ENCODE measurements at places on chromosomes 2 and 18.
A peak's percentile ranks its signal among the peaks of the same experiment; 100 is the strongest.

DNA sequence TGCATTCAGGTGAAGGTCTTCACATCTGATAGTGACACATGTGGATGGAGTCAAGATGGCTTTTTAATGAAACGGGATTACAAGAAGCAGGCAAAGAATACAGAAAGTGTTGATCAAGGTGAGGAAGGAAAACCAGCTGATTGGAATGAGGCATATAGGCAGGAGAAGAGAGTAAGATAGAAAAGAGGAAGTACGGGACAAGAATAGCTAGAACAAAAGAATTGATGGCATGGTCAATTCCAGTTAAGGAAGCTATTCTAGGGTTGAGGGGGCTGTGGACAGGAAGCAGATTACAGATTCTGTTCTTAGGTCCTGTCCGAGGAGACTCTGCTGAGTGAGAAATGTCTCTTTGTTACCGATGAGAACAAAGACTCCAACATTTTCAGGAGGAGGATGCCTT, 13.2 kb upstream of the NCK2 start:
- DNase-seq: no peak

DNA sequence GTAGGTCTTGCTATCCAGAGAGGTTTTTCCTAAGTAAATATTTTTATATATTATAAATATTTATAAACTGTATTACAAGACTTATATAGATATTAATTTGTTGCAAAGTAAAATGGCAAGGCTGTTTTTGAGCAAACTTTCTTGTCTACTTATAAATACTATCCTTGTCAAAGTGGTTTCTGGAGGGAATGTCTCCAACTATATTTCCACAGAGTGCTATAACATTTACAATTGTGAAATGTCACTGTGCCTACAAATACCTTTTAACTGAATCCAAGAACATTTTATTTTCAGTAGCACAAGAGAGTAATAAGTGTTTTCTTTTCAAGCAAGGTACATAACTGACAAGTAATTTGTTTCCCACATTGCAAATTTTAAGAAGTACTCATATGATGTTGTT, 256.8 kb downstream of the ZNF385B start:
- DNase-seq: no peak

DNA sequence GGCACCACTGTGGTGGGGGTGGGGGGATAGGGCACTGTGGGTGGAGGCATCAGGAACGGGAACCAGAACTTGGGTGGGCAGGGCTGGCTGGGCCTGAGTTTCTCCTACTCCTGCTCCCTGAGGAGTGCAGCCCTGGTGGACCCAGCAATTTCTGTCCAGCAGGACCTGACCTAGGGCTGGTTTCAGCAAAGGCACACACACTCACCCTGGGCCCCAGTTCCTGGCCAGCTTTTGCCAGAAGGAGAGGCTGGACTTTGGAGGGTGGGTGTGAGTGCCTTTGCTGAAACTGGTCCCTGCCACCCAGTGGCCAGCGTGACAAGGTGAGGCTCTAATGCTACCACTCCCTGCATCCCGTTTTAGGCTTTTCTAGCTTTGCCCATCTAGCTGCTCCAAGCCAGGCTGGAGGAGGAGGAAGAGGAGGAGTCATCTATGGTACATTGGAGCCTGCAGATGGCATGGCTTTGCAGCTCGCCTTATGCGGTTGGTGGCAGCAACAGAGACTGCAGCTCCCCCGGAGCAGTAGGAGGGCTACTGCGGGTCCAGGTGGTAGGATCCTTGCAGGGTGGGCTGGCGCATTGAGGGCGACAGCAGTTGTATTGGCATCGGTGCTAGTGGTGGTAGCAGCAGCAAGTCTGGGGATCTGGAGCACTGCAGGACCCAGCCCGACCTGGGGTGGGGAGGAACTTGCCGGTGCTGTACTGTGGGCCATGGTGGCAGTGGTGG, 40.4 kb upstream of the IMP4 start:
- no peak for DNase-seq

DNA sequence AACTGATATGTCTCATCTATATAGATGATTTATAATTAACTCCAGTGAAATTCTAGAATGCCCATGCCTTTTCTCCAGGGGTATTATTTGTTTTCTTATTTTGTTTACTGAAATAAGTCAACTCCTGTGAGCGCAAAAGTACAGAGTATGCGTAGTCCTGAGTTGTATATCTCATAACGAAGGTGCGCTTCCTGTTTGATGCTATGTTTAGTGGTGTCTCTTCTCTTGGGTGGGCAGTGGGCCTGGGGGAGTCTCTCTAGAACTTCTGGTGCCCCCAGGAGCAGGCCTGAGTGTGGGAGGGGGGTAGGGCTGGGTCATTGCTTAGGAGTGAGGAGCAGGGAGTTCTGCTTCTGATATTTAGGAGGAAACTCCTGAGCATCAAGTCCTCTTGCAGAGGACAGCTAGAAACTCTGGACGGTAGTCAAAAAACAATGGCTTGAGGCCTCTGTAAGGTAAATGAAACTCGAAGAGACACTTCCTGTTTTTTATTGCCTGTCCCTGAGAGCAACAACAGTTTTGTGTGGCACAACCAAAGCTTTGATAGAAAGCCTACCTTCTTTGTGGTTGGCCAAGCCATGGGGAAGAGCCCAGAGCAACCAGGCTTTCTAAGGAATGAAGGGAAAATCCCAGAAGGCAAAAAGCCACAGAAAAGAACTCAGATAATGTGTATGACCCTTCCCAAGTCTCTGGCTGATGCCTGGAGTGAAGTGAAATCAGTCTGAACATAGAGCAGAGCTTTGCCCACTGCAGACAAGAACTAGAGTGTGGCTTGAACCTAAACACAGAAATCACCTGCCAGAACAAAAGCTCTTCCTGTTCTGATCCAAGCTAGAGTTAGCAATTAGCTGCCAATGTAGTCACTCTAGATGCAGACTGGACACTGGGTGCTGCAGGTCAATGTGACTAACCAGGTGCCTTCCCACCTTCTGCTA, 8.5 kb upstream of the SP140L start:
- no peak for DNase-seq

GRCh38 chr2:102147935-102148334, 5.4 kb downstream of the IL1R1 start:
- DNase-seq: no peak

- no peak for DNase-seq
Observed at GRCh38 chr2:24418166-24418841, 58.0 kb upstream of the ITSN2 start.

DNA sequence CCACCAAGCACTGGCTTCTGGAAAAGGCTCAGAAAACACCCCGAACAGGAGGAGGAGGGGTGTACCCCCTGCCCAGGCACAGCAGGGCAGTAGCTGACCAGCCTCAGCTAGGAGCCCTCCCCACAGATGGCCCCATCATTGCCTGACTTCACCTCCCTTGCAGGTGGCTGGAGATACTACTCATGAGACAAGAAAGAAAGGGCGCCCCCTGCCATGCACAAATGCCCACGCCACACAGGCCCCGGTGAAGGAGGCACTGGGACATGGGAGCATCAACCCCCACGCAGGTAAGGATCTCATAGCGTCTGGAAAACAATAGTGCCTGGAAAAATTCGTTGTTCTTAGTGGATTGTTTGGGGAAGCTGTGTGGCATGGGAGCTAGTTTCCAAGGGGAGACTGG, 240.6 kb downstream of the TFCP2L1 start:
- DNase-seq: no peak

DNA sequence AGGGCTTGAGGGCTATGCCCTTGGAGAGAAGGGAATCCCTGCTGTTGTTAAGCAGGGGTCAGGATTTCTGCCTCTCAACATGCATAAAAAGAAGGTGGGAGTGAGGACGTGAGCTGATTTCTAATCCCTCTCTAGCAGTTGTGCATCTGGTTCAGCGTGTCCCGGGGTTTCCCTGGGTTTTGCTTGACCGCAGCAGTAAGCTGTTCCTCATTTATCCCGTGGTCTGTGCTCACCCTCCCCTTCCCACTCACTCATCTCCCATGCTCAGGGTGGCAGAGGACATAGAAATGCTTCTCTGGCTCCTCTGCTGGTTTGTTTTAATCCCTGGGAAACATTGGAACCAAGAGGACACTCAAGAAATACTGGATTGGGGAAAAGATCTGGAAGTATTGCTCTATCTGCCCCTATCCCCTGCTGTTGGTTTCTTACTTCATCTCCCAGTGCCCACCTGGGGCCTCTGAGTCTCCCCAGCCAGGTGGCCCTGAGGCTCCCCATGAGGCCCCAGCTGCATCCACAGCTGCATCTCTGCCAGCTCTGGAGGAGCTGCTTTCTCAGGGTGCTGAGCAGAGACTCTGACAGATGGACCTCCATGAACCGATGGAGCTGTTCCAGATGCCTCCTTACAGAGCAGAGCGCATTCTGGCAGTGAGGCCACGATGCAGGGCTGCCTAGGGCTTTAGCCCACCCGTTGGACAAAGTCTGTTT, 36.1 kb downstream of the TET3 start:
- DNase-seq: no peak

DNA sequence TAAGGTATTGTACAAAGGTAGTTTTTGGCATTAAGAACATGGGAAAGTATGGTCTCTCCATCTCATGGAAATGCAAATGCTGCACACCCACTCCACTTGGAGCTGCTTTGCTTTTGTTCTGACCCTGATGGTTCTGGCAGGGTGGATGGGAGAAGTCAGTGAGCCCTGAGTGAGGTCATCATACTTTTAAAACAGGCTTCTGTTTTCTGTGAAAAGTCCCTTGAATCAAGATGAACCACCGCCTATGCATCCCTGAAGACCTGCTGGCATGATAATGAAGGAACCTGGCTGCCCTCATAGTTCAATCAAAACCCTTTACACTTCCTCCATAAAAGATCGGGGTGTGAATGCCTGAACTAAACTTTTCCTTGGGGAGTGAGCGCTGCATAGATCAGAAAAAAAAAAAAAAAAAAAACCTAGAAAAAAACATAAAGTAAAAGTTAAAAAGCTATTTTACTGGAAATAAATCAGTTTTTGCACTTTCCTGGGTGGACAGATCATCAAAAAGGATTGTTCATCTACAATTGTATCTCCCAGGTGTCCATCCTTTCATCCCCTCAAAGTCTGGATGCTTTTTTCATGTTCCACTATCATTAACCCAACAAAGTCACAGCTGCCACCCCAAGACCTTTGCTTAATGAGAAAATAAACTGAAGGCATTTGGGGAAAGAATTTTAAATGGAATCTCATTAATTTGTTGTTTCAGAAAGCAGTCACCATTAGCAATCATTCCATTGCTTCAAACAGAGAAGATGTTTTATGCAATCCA, 728.1 kb upstream of the DDX18 start:
- no peak for DNase-seq

DNA sequence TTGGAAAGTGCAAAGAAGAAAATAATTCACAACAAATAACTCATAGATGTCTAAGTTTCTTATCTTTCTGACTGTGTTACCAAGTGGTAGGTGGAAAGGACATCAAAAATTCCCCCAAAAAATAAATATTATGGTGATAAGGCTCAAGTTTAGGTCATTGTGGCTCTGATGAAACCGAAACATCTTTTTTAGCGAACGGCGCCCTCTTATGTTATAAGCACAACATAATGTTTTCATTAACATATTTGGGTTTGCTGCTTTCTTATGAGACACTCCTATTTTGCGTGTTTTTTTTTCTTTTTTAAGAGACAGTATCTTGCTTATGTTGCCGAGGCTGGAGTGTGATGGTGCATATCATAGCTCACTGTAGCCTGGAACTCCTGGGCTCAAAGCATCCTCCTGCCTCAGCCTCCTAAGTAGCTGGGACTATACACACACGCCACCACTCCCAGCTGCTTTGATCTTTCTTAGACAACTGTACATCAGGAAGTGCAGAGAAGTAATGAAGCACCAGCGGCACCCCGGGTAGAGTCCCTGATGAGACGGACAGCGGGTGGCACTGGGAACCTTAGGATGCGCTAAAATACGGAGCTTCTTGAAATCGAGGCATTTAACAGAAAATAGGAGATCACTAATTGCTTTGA, 38.5 kb upstream of the SLC35G4 start:
- DNase-seq: no peak

- no peak for DNase-seq
Observed at GRCh38 chr18:79905993-79906392, 45.5 kb downstream of the SLC66A2 start.

GRCh38 chr2:74911061-74911460, 47.4 kb upstream of the POLE4 start:
- DNase-seq: no peak

DNA sequence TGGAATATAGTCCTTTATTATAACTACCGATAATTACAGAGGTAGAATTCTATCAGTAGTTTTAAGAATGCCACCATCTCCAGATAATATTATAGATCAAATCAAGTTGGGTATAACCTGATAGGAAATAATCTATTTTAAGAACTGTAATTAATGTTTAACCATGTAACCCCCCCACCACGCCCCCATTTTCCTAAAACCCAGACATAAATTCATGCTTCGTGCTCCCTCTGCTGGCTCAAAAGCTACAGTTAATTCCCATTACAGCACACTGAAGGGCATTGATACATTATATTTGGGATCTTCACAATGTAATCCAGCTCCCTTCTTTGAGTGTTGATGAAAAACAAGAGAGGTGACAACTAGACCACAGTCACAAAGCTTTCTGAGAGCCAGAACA, 228.0 kb upstream of the SMAD7 start:
- no peak for DNase-seq

- DNase-seq: peak; percentile 59
Observed at GRCh38 chr18:61551586-61551985, 218.4 kb downstream of the CDH20 start.

DNA sequence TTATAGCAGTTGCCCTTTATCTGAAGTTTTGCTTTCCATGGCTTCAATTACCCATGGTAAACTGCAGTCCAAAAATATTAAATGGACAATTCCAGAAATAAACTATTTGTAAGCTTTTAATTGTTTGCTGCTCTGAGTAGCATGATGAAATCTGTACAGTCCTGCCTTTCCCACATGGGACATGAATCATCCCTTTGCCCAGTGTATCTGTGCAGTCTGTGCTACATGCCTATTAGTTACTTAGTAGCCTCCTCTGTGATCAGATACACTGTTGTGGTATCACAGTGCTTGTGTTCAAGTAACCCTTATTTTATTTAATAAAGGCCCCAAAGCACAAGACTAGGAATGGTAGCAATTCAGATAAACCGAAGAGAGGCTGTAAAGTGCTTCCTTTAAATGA, 810.6 kb upstream of the PIK3C3 start:
- no peak for DNase-seq

- DNase-seq: no peak
Observed at GRCh38 chr2:88452565-88452905, at the start of gene FOXI3. TSS of gene FOXI3 (minus strand) at chr2:88452693. CDS start at chr2:88452535, 158 bp downstream.

- no peak for DNase-seq
Observed at GRCh38 chr2:84378960-84379359, 80.1 kb downstream of the SUCLG1 start.

GRCh38 chr2:98478907-98479306, 34.2 kb downstream of the INPP4A start:
- DNase-seq: no peak

- no peak for DNase-seq
Observed at GRCh38 chr2:142286618-142287017, 155.8 kb upstream of the LRP1B start.

All from foreskin melanocyte (primary cell).